ENCODE measurements at places on chromosomes 4 and X.

- DNase-seq, result no peak
Observed at GRCh38 chrX:64198036-64198435, 7.5 kb downstream of the AMER1 start.

DNA sequence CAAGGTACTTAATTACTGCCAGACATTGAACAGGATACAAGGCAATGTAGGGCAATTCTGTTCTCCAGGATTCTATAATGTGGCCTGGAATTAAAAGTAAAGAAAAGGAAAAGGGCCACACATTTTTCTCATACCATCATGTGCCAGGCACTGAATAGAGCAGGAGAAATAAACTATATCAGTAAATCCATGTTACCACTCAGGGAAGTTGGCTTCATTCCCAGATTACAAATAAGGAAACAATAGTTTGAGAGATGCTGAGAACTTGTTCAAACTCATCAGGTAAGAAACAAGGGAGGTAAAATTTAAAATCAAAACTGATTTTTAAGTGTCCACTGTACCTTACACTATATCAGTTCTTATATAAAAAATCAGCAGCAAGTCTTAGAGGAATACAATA, 645.0 kb upstream of the ATOH1 start:
- no peak for DNase-seq

- DNase-seq, result no peak
Observed at GRCh38 chrX:148069759-148070503, 88.8 kb downstream of the FMR1NB start.

- DNase-seq, result no peak
Observed at GRCh38 chr4:6372649-6373525, 99.5 kb downstream of the PPP2R2C start.

GRCh38 chr4:122823476-122823875, 3.2 kb upstream of the FGF2 start:
- DNase-seq, result no peak

DNA sequence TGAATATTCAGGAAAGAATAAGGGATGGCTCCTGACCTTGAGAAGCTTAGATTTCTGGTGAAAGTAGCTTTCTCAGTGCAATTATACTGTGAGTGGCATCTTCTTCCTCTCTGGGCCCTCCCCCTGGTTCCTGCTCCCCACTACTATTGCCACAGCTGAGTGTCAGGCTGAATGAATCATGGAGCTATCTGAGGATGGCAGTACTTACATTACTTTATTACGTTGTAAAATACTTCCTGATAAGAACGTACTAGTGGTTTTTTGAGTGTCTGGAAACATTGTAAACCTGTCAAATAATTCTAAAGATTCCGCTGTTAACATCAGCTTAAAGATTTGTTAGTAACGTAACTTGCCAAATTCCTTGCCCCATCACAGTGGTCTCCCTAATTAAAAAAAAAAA, 36.2 kb downstream of the ARHGAP10 start:
- no peak for DNase-seq

DNA sequence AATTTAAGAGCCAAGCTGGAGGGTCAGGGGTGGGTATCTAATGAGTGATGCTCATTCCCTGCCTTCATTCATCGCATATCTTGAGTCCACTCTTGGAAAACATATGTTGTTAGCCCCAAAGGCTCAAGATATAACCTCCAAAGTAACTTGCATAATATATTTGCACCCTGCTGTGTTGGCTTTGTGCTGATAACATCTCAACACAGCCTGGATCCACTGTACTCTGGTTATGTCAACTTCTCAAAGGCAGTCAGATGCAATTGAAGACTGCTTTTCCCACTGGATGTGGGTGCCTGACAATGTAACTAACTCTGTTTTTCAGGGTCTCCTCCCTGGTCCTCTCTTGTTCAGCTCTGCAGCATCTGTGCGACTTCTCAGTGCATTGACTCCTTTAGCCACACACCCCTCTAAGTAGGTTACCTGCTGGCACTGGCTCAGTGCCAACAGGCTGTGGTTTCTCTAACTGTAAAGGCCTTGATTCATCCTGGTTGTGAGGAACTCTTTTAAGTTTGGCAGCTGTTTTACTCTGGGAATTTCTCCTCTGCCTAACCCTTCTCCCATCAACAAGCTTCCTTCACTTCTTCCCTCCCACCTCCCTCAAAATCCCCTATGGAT, 28.1 kb downstream of the SLC16A2 start:
- no peak for DNase-seq

DNA sequence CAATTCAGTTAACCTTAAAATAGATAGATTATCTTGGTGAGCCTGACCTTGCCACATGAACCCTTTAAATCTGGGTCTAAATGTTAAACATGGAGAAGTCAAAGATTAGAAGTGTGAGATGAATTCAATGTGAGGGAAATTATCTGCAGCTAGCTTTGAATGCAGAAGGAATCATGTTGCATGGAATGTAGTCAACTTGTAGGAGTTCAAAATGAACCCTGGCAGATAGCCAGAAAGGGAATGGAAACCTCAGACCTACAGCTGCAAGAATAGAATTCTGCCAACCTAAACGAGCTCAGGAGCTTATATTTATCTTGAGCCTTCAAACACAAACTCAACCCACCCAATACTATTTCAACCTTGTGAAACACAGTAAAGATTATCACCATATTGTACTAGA, 632.5 kb downstream of the KCTD8 start:
- DNase-seq, result no peak

GRCh38 chr4:8599657-8600056, 7.1 kb downstream of the CPZ start:
- DNase-seq, result no peak

DNA sequence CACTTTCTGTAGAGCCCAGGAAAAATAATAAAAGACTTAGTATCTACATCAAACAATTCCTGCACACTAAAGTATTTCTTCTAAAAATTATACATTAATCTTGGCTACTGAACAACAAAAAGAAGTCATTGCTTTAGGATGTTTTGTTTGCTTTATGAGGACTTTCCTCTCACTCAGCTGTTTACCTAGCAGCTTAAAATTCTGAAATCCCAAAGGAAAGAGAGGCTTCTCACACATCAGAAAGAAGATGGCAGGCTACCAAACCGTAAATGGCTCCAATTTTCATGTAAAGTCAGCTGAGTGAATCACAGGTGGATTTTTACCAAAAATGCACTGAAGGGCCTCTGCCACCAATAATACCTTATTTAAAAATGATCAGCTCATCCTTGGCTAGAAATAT, 9.0 kb upstream of the TRPC3 start:
- no peak for DNase-seq

DNA sequence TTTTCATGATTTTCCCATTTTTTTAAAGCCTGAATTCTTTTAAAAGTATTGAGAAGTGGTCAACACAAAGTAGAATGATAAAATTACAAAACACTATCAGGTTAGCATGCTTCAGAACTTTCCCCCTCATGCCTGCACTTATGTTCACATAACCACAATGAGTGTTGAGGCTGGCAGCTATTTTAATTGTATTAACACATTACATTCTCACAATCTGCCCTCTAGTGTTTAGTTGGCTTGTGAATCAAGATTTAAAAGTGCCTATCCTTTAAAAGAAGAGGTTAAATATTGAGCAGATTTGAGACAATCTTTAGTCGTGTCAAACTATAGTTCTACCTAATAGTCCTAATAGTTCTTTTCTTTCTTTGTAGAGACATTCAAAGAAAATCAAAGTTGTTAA, 93.6 kb upstream of the NAP1L5 start:
- DNase-seq, result no peak

Data from stimulated activated CD8-positive, alpha-beta memory T cell treated with anti-CD3 and anti-CD28 coated beads, Interleukin-4, amount 100 ng/mL, for 4 hours (primary cell).